ENCODE measurements at places on chromosomes 13 and 19.

- no peak for DNase-seq
These were observed 11.0 kb downstream of the ZSCAN18 start for GRCh38 chr19:58086825-58087710.

- DNase-seq, result no peak
These were observed 30.4 kb upstream of the CEACAM21 start for GRCh38 chr19:41545547-41545946.

GRCh38 chr13:46490129-46490528 is 62.8 kb upstream of the LRCH1 start:
- DNase-seq, result no peak

DNA sequence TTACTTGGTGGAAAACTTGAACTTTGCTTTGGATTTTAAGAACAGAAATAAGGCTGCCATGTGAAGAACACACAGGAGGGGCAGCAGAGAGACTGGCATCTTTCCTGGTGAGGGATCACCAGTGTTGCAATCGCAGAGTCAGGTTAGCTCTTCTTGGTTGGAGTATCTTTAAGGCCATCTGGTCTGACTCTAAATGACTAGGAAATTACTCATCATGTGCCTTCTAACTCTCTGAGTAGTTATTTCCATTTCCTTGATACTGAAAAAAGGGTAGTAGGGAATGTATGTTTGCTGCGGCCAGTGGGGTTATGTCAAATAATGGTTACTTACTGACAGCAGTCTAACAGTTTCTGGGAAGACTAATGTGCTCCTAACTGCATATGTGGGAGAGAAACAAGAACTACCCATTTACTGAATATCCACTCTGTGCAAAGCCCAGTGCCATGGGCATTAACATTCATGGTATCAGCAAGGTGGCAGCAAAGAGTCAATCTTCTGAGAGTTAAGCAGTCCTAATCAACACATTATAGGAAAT is 122.1 kb downstream of the COG6 start:
- DNase-seq, result no peak

- DNase-seq, result no peak
These were observed 498.5 kb downstream of the DIAPH3 start for GRCh38 chr13:59665184-59665583.

DNA sequence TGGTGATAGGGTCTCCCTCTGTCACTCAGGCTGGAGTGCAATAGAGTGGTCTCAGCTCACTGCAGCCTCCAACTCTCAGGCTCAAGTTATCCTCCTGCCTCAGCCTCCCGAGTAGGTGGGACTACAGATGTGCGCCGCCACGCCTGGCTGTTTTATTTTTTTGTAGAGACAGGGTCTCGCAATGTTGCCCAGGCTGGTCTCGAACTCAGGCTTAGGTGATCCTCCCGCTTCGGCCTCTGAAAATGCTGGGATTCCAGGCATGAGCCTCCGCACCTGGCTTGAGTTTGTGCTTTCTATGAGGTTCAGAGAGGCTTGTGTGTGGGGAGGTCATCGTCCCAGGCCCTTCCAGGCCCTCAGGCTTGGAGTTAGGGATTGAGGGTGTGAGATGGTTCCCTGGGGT is 39.2 kb upstream of the TNFAIP8L1 start:
- no peak for DNase-seq

DNA sequence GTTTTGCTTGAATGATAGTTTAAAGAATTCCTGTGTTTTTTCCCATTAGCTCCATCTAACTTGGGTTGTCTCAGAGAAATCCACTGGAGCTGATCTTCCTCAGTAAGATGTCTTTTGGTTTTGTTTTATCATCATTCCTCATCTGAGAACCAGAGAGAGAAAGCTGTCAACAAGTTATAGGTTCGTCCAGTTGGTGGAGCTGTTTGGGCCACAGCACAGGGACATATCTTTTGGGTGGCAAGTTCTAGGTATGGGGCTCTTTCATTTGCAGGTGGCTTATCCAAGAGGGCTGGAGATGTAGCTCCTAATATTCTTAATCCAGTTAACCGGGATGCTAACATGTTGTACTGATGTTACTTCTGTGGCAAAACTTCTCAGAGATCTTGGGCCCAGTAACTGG is 174.2 kb downstream of the KCNRG start:
- DNase-seq, result no peak

DNA sequence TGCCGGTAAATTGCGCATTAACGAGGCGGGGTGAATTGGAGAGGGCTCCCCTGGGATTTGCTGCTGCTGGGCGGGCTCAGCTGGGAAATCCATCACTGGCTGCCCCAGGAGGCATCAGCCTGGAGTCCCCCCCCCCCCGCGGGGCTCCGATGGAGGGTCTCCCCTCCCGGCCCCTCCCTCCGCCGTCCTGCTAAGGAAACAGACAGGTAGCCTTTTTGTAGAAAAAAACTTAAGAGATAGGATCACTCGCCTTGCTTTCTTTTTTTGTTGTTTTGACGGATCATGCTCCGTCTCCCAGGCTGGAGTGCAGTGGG is 6.8 kb downstream of the TLE6 start:
- no peak for DNase-seq

GRCh38 chr19:14554382-14554812 is 17.5 kb downstream of the NDUFB7 start:
- no peak for DNase-seq

DNA sequence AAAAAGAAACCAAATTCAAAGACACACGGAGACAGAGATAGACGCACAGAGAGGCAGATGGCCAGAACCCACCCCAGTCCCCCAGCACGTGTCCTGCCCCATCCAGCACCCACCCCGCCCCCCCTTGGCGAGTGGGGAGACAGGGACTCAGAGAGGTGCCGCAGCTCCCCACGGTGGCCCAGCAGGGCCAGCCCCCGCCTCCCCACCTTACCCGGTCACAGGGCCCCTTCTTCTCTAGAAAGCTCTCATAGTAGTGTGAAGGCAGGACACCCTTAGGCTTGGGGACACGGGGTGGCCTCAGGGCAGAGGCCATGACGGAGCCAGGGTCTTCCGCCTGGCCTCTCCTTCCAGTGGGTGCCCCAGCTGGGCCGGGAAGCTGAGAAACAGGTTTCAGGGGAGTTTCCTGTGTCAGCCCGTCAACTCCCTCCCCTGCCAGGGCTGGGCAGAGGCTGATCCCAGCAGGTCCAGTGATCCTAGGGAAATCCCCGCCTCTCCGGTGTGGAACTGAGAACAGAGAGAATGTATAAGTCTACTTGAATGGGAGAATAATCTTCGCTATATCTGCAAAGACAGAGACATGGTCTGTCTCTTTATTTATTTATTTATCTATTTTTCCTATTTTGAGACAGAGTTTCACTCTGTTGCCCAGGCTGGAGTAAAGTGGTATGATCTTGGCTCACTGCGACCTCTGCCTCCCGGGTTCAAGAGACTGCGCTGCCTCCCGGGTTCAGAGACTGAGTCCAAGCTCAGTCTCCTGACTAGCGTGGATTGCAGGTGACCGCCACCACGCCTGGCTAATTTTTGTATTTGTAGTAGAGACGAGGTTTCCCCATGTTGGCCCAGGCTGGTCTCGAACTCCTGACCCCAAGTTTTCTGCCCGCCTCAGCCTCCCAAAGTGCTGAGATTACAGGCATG is at the start of gene STAP2:
Gene STAP2 (minus strand): TSS at position 387 of the 915 bp plus-strand sequence. CDS start 74 bp downstream, at position 313.
- no peak for DNase-seq

GRCh38 chr19:52724701-52725514 is 9.9 kb downstream of the ZNF611 start:
- DNase-seq, result no peak

GRCh38 chr13:74687442-74688182 is 553.4 kb upstream of the KLF12 start:
- DNase-seq, result no peak

GRCh38 chr13:106099765-106100164 is 435.7 kb downstream of the EFNB2 start:
- DNase-seq, result no peak

DNA sequence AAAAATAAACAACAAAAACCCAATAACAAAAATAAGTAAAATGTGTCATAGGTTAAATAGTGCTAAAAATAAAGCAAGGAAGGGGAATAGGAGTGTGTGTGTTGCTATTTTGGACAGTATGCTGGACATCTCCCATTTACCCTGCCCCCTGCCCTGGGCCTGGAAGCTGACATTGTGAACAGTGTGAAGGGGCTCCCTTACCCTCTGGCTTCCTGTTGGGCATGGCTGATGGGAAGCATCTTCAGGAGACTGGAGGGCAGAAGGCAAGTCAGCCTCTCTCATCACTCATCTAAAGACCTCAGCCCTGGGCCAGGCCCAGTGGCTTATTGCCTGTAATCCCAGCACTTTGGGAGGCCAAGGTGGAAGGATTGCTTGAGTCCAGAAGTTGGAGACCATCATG is 26.7 kb downstream of the KCTD15 start:
- DNase-seq, result no peak

- no peak for DNase-seq
These were observed 56.7 kb upstream of the MED4 start for GRCh38 chr13:48151363-48152161.

DNA sequence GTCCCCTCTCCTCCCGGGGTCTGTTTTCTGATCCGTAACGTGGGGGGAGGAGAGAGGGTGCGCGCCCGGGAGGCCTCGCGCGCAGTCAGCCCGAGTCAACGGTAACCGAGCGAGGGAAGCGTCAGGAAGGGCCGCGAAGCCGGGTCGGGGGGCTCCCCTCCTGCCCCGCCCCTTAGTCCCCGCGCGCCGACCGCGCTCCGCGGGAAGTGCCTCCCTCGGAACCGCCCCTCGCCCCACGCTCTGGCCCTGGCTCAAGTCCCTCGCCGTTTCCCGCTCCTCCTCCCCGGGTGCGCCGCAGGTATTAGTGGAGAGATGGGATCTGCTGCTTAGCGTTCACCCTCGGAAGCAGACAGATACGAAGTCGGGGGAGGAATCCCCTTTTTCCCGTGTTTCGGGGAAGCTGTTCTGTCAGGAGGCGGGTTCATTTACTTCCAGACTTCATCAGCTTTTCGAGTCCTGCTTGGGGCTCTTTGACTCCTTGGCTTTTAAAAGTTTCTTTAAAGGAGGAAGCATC is 770 bp downstream of the HNRNPM start:
- DNase-seq, result peak; percentile 40

DNA sequence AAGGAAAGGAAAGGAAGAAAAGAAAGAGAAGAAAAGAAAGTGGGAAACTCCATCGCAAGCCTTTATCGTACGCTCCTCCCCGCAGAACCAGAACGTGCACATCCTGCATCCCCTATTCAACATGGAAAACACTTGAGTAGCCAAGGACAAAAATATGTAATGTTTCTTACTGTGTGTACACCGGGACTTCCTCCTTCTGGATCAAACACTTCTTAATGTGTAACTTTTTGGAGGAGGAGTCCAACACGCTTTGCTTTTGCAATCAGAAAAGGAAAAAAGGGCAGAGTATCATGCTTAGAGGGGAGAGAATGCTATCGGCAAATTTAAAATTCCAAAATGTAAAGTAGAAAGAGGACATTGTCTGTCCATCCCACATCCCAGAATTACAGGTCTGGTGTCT is 7.8 kb upstream of the SHFL start:
- no peak for DNase-seq

GRCh38 chr13:54287062-54287764 is 1258.6 kb downstream of the OLFM4 start:
- DNase-seq, result no peak

DNA sequence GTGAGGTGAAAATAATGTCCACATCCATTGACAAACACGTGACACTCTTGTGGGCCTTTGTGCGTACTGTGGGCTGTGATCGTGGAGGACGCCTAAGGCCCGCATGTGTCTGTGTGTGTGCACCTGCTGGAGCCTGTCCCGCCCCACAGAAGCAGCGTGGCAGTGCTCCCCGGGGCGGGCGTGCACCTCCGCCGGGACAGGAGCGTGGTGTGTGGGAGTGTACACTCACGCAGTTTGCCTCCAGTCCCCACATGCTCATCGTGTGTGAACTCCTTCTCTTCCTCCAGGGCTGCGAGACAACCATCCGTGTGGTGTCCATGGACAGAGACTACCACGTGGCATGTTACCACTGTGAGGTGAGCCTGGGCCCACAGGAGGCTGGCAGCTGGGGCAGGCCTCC is 13.9 kb downstream of the WTIP start:
- no peak for DNase-seq

DNA sequence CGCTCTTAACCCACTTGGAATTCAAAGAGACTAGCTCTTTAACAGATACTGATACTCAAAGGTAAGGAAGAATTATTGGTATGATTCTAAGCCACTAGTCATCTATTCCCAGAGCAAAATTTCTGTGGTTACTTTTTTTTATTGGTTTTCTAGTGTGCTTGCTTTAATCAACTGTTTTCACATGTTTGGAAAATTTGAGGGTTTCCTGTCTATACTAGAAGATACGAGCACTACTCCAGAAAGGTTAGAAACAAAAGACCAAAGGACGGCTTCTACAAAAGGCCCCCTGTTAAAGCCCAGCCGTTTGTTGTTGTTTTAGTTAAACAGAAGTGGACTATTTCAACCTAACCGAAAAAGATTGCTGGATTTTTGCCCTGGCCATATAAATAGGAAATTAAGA is 18.5 kb upstream of the LPAR6 start:
- no peak for DNase-seq

DNA sequence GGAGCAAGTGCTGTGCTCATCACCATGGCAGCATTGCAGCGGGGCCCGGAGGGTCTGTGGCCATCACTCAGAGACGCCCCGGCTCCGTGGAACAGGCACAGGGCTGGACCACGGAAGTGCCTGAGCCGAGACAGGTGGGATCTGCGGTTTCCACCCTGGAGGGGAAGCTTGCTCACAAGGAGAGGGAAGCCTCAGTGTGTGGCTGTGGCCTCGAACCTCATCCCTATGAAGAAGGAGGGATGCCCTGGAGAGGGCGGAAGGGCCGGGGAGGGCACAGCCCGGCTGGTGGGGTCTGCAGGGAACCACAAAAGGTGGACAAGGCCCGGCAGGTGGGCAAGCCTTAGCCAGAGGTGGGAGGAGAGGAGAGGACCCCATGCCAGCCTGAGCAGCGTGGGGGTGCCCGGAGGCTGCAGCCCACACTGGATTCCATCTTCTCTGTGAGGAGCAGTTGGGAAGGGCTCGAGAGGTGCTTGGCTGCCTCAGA is 30.4 kb upstream of the TMEM255B start:
- DNase-seq, result no peak

DNA sequence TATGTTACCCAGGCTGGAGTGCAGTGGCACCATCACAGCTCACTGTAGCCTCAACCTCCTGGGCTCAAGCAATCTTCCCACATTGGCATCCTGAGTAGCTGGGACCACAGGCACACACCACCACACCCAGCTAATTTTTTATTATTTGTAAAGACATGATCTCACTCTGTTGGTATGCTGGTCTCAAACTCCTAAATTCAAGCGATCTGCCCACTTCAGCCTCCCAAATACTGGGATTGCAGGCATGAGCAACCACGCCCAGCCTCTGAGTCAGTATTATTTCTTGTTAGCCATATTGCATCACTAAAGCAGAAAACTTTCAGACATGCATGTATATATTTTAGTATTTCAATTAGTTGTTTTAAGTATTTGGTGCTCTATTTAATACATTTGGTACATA is 376.4 kb downstream of the GPC6 start:
- no peak for DNase-seq

All from T-helper 17 cell (primary cell).